ENCODE measurements at places on chromosomes 2 and 18.

DNA sequence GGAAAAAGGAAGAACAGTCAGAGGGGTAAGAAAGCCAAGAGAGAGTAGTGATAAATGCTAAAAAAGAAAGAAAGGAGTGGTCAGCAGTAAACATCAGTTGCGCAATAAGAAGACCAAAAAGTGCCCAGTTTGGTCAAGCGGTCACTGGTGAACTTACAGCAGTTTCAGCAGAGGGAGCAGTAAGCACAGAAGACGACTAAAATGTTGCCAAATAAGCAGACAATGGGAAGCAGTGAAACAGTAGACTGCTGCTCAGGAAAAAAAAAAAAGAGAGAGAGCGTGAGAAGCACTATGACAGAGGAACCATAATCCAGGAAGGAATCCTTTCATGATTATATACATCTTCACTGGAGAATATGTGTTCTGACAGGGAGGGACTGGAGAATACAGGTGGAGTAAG lies 45.8 kb downstream of the DNAJC10 start:
- DNase-seq: no peak

DNA sequence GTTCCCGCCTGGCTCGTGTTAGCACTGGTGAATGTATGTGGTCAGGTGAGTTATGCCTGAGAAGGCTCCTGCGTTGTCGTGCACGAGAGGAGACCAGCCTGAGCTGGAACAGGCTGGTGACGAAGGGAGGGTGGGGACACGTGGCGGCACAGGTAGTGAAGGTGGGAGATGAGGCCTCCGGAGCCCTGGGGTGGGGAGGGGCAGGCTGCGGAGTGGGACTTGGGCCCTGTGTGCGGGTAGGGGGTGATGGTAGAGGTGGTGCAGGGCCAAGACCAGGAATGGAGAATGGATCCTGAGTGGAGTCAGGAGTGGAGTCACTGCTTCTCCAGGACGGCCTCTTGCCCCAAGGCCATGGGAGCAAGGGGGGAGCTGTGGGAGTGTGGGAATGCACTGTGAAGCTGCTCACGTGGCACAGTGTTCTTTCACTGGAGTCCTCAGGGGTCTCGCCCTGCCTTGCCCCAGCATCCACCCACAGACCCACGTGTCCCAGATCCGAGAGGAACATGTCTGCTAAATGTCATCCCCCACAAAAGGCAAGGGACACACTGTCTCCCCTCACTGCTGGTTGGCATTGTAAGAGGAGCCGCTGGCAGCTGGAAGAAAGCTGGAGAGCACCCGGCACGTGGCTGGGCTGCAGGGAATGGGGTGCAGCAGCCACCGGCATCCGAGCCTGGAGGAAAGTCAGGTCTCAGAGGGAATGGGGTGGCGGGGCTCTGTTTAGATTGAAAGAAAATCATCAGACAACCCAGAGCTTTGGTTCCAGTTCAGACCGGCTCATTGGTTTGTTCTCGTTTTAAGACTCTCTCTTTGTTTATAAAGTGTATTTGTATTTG lies 63.7 kb downstream of the CYP26B1 start:
- DNase-seq: no peak

DNA sequence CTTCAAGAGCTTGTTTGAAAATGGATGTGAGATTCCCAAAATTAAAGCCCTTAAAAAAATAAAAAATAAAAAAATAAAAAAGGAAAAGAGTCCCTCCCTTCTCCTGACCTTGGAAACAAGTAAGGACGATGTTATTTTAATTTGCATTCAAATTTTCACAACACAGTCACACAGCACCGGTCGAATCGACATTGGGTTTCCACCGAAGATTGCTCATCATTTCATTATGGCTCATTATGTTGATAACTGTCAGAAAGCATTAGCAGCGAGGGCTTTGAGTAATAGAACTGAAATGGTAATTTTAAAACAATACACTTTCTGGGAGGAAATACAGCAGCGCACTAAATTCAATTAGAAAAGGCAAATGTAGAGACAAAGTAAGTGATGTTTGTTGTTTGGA lies 78.7 kb downstream of the EPHA4 start:
- no peak for DNase-seq

DNA sequence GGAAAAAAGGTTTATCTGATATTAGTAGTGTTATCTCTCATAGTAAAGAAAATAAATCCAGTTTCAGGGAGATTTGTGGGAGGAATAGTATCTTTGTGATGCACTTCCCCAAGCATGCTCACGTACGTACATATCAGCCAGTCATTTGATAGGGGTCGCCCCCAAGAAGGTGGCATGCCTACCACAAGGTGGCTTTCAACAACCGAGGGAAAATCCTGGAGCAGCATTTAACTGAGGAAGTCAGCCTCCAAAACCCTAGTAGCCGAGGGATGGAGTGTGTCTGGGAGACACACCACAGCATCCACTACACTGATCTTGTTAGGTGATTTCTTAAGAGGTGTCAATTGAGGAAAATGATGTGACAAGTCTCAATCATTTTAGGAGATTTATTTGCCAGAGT lies 623.9 kb downstream of the NYAP2 start:
- no peak for DNase-seq

GRCh38 chr2:17578466-17578928 lies 38.0 kb downstream of the VSNL1 start:
- DNase-seq: no peak

DNA sequence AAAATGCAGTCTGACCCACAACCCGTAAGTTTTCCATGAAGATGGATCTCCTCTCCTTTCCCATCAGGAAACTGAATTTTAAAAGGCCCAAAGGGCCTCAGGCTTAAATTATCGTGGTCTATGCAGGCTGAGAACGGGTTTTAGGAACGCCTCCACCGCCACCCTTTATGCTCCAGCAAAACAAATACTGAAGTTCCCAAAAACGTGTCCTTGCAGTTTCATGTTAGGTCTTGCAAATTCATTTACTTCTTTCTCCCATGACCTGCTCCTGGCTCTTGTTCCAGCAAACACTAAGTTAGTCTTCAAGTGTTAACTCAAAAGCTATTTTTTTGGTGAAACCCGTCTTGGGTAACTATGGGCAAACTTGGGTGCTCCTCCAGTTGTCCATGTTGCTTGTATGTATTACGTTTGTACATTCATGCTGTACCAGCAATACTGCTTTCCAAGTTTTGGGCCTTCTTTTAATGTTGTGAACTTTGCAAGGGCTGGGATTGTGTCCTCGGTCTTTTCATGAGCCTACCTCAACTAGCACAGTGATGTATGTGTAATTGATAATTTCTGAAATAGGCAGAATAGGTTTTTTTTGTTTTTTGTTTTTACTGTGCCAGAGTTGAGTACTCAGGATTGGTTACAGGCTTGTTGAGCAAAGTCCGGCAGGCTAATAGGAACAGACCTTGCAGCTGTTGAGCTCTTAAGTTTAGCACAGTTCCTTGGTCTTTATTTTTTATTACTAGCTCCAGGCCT lies 1.8 kb upstream of the RNF149 start:
- DNase-seq: no peak

DNA sequence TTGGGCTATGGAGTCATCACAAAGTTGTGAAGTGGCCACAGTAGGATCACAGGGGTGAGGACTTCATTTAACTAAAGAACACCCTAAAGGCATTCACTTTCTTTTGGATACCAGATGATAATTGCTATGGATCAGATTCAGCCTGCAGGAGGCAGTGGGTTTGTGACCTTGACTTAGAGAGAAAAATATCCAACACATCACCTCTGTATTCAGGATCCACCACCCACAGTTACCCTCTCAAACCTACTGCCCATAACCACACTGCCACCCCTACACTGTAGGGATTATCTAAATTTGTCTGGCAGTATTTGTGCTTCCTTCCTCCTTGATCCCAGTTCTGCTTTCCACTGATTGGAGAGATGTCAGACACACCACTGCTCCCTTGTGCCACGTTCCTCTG lies 269.4 kb downstream of the MYCN start:
- no peak for DNase-seq

- no peak for DNase-seq
Observed at GRCh38 chr2:31233231-31233630, 721 bp upstream of the EHD3 start.

- peak; percentile 80 for DNase-seq
Observed at GRCh38 chr18:11251229-11251890, 102.0 kb upstream of the PIEZO2 start.

- DNase-seq: no peak
Observed at GRCh38 chr2:134027980-134028379, 225.9 kb upstream of the MGAT5 start.

DNA sequence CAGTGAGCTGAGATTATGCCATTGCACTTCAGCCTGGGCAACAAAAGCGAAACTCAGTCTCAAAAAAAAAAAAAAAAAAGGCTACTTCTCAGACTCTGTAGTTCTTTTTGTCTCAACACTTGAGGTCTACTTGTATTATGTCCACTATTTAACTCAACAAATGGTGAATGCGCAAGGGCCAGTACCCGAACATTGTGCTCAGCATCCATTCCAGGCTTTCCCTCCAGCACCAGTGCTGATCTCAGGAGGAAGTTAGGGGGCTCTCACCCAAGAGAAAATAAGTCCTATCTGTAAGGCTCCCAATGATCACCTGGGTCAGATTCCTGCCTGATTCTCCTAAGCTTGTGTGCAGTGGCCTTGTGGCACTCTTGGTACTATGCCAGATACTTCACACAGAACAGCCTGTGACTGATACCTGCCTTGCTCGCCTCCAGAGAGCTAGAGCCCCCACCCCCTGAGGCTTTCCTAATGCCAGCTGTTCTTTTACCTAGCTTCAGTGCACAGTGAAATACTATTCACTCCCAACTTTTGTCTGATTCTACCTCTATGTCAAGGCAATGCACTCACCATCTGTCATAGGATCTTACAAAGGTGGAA lies 74.9 kb downstream of the INO80D start:
- DNase-seq: no peak

DNA sequence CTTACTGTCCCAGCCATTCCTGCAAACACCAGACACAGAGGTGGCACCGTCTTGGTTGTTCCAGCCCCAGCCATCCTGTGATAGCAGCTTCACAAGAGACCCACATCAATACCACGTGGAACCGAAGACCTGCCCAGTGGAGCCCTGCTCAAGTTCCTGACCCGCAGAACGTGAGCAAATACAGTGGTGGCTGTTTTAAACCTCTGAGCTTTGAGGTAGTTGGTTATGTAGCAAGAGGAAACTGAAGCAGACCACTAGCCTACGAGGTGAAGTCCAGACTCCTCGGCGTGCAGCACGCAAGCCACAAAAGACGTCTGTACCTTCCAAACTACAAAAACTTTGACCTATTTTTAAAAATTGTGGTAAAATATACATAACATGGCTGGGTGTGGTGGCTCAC lies 96.1 kb upstream of the ODC1 start:
- no peak for DNase-seq

DNA sequence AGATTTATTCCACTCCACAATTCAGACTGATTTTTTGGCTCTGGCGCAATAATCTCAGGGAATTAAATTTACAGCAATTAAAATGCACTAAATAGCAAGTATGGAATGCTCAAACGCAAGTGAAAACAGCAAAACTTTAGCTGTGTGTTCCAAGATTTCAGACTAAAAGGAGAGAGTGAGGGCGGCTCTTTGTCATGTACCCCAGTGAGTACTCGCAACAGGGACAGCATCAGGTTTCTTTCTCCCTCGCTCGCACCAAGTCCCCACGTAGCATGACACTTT lies 1.1 kb downstream of the ROCK2 start:
- DNase-seq: no peak

GRCh38 chr2:9813312-9814128 lies 29.8 kb upstream of the TAF1B start:
- DNase-seq: peak; percentile 86

GRCh38 chr18:26722565-26722931 lies 143.0 kb downstream of the AQP4 start:
- DNase-seq: no peak

DNA sequence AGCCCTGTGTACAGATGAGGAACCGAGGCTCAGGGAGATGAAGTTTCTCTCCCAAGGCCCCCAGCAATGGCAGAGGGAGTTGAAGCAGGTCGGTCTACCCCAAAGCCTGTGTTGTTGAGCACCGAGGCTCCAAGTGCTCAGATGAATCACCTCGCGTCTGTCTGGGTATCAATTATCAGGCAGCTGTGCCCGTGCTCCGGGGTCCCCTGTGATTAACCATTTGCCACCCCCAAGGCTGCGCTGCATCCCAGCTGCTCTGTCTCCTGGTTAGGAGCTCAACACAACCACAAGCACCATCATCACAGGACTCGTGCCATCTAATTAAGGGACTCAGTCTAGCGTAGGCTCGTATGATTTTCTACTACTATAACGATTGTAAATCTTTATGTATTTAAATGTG lies 27.1 kb downstream of the LIPG start:
- no peak for DNase-seq

GRCh38 chr2:172922306-172922705 lies 153.3 kb upstream of the MAP3K20 start:
- no peak for DNase-seq

- DNase-seq: no peak
Observed at GRCh38 chr2:214193943-214194342, 216.9 kb upstream of the VWC2L start.

- DNase-seq: no peak
Observed at GRCh38 chr2:65655000-65655399, 222.6 kb upstream of the SPRED2 start.

DNA sequence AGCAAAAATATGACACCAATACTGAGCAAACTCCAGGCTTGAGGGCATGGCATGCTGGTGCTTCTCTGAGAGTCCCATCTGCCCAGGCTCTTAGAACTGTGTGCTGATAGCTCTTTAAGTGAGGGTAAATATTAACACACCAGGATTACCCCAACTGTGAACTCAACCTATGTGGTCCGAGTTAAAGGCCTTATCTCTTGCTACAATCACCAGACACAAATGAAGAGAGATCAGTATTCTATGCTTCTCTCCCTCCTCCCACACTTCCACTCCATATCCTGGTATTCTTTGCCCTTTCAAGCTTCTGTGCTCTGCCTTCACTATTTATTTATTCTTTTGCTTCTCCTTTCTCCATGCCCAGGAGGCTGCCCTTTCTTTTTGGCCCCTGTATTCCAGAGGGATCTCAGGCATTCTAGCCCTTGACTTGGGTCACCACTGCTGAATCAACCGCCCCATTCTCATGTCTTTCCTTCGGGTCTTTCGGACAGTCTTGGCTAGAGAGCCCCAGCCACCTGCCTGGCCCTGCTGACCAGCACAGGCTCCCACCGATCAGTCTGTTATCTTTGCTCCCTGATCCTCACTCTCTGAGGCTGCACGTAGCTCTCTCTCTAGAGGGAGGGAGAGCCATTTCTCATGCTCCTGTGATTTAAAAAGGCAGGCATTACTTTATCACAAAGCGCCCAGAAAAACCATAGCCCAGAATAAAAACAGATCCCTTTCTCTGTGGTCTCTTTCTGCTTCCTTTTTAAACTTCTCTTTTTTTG lies 17.2 kb upstream of the HK2 start:
- no peak for DNase-seq

Measured in sciatic nerve (tissue), 2 donors.